ENCODE measurements at places on chromosomes 5 and 9.
A peak's percentile ranks its signal among the peaks of the same experiment; 100 is the strongest.

DNA sequence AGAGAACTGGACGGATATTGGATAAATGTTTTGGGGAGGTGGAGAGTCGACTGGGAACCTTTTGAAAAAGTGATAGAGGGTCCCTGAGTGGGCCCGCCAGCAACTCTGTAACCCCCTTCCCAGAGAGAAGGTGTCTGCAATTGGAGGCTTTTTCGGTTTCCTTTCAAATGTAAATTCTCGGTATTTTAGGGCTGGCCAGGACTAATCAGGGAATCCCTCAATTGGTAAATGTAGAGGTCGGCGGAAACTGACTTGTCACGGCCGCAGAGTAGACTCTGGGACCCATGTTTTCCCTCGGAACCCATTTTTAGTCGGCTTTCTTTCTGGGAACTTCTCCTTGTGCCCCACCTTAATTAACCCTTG, 524 bp downstream of the CCNB1 start:
- DNase-seq: peak; percentile 54

DNA sequence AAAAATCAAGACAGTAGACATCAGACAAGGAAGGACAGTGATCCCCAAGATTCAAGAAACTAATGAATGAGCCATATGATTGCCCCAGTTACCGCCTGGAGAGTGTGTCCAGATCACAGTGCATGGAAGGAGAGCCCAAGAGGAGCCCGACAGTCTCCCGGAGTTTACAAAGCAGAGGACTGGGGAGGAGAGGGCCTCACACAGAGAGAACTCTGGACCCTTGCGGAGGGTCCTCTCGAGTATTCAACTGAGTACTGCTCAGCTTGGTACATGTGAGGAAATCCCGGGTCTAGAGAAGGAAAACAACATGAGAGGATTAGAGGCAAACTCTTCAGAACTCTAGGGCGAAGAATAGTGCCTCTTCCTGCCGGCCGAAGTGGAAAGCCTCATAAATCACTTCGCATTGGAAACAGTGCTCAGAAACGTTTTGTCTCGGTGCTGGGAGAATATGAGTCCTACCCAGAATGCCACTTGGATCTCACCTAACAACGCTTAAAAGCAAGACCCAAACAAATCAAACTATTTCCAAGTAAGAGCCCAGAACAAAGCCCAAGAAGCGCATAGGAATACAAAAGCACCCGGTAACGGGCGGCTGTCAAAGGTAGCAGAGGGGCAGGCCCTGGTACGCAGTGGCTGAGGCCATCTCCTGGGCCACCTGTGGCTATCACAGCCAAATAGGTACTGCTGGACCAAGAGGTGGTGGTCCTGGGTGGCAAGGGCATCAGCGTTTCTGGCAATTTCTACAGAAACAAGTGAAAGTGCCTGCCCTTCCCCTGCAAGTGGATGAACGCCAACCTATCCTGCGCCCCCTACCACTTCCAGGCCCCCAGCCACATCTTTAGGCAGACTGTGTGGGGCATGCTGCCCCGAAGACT, 36.0 kb downstream of the FAM78A start:
- DNase-seq: no peak

DNA sequence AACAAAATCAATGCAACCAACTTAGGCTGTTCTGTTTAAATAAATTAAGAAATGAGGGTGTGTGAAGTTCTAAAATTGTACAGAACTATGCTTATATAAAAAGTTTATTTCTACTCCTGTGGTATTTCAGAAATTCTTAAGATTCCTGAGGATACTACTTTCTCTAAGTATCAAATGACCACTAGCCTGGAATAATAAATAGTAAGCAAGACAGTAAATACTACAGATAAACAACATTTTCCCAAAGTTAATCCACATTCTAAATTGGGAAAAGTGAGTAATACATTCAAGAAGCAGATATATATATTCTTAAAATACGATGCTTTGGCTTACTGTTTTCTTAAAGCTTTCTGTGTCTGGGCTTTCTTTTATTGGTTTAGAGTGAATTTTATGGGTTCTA, 29.5 kb downstream of the CCNH start:
- DNase-seq: no peak

DNA sequence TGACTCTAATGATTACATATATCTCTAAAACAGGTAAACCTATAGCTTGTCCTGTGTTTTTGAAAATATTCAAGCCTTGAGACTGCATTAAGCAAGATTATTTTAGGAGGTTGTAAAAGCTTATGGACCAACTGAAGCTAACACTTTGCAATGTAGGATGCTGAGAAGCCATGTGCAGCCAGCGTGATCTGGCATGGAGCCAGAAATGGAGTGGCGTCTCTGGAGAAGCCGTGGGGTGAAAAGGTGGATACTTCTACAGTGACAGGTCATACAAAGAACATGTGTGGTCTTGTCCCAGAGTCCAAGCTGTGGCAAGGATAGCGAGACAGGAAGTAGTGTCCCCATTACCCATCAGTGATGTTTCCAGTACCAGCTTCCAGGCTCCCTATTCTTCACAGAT, 100.8 kb upstream of the CD180 start:
- DNase-seq: no peak

- DNase-seq: no peak
Observed at GRCh38 chr9:27977931-27978330, 404.6 kb upstream of the C9orf72 start.

GRCh38 chr9:10366171-10366779, 246.5 kb downstream of the PTPRD start:
- peak; percentile 17 for DNase-seq

DNA sequence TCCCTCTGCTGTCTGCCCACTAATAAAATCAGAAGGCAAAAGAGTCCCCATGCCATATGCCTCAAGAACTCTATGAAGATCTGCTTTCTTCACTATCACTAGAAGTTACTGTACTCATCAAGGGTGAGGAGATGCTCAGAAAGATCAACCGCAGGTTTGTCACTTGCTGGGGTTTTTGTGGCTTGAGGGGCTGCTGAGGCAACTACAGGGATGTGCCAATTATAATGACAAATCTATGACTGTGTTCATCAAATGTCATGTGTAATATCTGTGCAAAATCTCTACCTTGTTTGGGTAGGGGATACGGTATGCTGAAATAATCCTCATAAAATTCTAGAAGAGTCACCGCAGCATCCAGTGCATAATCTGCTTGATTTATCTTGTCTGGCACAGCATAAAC, 13.0 kb downstream of the ERAP1 start:
- DNase-seq: no peak

DNA sequence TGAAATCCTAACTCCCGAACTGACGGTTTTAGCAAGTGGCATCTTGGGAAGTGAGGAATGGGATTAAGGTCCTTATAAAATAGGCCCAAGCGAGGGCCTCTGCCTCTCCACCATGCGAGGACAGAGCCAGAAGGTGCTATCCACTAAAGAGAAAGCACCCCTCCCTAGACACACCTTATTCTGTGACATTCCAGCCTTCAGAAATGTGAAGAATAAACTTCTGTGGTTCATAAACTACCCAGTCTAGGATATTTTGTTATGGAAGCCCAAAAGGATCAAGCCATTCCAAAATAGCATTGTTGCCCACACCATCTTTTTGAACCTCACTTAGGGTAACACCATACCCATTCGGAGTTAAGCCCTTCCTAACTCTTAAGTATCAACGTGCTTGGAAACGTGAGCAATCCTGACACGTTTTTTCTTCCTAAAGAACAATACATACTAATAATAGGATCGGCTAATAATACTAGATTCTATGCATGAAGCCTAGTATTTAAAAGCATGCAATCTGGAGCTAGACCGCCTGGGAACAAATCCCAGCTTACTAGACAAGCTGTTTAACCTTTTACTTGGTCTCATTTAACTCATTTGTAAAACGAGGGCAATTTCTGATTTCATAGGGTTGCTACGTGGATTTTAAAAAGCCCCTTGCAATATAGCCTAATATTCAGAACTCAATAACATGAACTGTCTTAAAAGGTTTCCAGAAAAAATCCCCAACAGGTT, 1.1 kb upstream of the SMC2 start:
- DNase-seq: peak; percentile 29

Data from erythroblast (primary cell).